CD4-positive, alpha-beta T cell treated with Interferon alpha-2 for 1 hour (primary cell): ENCODE measurements at places on chromosomes 12 and 14.

- no peak for DNase-seq
Measured at GRCh38 chr12:7128681-7129286, at the start of gene RBP5. RBP5 (minus strand) TSS chr12:7128889; CDS start chr12:7128775, 114 bp downstream.

DNA sequence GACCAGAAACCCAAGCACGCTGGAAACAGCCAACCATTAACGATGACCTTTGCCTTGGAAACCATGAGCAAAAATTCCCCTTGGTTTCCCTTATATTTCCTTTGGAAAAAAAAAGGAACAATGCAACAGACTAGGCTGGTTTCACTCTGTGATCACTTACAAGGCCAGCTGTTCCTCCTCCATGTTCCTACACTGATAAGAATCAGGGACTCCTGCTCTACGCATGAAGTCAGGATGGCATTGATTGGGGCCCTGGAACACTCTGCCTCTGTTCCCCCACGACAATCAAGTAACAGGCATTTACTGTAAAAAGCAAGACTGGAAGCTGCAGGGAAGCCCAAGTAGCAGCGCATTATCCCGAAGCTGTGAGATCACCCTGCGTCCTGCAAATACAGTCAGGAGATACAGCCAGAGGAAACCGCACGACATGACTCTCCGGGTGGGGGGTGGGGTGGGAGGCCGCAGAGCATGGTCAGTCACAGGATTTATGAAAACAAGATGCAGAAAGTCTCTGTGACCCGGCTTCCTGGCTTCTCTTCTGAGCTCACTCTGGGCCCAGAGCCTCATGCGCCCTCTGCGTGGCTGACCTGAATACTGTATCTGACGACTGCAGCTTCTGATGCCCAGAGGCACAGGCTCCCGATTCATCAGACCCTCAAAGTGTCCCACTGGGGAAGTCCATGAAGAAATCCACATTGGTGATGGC, 31.1 kb downstream of the SSH1 start:
- no peak for DNase-seq

DNA sequence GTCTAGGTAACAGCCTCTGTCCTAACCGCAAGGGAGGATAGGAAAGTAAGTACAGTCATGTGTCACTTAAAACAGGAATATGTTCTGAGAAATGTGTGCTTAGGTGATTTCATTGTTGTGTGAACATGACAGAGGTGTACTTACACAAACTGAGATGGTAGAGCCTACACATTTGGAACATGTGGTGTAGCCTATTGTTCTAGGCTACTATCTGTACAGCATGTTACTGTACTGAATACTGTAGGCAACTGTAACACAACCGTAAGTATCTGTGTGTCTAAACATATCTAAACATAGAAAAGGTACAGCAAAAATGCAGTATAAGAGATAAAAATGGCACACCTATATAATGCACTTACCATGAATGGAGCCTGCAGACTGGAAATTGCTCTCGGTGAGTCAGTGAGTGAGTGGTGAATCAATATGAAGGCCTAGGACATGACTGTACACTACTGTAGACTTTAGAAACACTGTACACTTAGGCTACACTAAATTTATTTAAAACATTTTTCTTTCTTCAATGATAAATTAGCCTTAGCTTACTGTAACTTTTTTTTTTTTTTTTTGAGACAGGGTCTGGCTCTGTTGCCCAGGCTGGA, 13.2 kb upstream of the MDM2 start:
- DNase-seq = no peak

DNA sequence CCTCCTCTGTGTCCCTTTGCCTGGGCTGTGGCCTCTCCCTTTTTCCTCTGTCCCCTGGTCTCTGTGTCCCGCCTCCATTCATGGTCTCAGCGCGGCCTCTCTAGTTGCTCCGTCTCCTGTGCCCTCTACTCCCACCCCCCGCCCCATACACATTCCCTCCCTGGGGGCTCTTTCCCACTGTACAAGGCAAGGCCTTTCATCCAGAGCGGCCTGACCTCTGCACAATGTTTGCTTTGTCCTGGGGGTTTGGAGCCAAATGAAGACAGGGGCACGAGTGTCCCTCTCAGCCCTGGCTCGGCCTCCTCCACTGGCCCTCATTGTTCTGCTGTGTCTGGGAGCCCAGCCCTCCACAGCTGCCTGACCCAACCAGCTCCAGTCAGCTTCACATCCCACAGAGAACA, 678.6 kb downstream of the BCL11B start:
- no peak for DNase-seq

DNA sequence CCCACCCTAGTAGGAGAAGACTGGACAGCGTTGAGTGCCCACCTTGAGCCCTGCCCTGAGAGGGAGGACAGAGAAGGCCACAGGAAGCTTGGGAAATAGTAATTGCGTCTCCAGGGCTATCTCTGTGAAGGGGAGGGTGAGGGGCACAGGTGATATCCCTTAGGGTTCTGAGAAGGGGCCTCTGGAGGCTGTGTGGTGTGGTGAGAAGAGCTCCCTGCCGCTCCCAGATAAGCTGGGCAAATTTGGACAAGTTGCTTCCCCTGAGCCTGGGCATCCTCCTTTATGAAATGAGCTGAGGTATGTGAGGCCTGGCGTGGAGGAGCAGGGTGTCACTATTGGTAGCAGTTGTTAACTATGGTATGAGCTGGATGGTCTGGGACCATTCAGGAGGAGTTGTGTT, 23.5 kb upstream of the LRP1-AS start:
- no peak for DNase-seq

DNA sequence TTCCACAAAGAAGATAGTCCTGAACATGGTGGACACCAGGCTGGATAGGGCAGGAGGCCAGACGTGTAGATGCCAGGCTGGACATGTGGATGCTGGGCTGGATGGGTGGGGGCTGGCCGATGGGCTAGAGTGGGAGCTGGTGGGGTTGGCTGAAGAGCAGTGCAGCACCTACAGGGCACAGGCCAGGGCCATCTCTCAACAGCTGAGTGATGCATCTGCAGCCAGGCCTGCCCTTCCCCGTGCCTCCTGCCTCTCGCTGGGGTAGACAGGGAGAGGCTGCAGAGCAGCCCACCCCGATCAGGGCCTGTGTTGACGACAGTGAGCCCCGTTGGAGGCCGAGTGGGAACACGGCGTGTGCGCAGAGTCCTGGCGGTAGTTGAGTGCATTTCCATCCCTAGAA, 39.3 kb downstream of the EP400 start:
- no peak for DNase-seq

GRCh38 chr12:19998961-19999804, 369.2 kb upstream of the PDE3A start:
- DNase-seq = no peak
